Fibroblast of the aortic adventitia (primary cell): ENCODE measurements at places on chromosomes 5 and 9. TPM values are rescaled to one million over a fixed set of nuclear protein-coding genes. Genes with fewer than 3 reads are reported as not detected.

Gene FOXD4L6
- total RNA-seq = not detected in 2 replicates

Gene SLC4A9
- not detected in 2 replicates for total RNA-seq

Gene RNF183
- not detected in 2 replicates for total RNA-seq

Gene PCDHGB6
- 3.8 and 5.8 TPM in 2 replicates for total RNA-seq

Gene TAF11L10
- total RNA-seq = not detected in 2 replicates

Gene PCDHB13
- 0.27 and 0.65 TPM in 2 replicates for total RNA-seq

Gene PPP2R2B
- 1.6 TPM in 1 of 2 replicates, not detected in the other for total RNA-seq

DNA sequence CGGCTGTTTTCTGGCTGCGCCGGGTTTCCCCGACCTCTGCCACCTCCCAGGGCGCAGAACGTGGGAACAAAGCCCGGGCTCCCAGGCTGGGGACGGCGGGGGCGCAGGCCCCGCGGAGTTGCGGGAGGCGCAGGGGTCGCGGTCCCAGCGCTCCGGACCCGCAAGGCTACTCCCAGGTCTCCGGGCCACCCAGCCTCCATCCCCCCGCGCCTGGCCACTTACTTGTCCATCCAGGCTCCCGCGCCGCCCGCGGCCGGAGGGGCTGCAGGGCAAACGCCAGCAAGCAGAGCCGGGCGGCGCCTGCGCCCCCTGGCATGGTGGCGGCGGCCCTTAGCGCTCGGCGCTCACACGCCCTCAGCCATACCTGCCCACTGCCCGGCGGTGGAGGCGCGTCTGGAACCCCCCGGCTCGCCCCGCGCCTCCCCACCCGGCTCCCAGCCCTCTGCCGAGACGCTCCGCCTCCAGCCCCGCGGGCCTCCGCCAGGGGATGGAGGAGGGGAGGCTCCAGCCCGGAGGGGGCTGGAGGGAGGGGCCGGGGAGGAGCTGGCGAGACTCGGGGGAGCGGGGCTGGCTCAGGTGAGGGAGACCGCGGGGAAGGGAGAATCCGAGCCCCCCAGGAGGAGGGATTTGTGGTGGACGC, at the start of gene ADAM19:
Gene ADAM19, minus strand, starts transcription at position 395 of the 640 bp plus-strand sequence. Its CDS starts 79 bp downstream, at position 316.
- peak; percentile 31 for DNase-seq

GRCh38 chr9:974031-974995, 2.1 kb upstream of the DMRT3 start:
- no peak for DNase-seq

DNA sequence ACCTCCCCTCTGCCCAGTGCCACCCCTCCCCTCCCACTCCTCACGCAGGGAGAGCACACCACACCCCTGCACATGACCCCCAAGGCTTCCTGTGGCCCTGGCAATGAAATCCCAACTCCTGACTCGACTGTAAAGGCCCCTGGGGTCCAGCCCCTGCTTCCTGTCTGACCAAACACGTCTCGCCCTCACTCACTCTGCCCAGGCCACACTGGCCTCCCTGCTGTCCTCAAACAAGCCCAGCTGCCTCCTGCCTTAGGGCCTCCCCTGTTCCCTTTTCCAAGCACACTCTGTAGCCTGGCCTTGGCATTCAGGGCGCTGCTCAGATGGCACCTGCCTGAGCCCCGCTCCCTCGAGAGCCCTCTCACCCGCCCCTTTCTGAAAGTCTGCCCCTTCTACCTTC, 42.4 kb downstream of the HK3 start:
- no peak for DNase-seq

- DNase-seq = peak; percentile 65
These were observed 1.1 kb downstream of the SLC27A4 start for GRCh38 chr9:128341435-128341849.

- DNase-seq = no peak
These were observed 244.6 kb downstream of the ROR2 start for GRCh38 chr9:91705386-91705785.

GRCh38 chr5:131254741-131255140, 9.1 kb upstream of the CDC42SE2 start:
- DNase-seq = no peak

- peak; percentile 69 for DNase-seq
These were observed 666.4 kb upstream of the ZNF608 start for GRCh38 chr5:125412561-125413495.

GRCh38 chr9:12930906-12931305, 156.1 kb downstream of the LURAP1L start:
- no peak for DNase-seq

DNA sequence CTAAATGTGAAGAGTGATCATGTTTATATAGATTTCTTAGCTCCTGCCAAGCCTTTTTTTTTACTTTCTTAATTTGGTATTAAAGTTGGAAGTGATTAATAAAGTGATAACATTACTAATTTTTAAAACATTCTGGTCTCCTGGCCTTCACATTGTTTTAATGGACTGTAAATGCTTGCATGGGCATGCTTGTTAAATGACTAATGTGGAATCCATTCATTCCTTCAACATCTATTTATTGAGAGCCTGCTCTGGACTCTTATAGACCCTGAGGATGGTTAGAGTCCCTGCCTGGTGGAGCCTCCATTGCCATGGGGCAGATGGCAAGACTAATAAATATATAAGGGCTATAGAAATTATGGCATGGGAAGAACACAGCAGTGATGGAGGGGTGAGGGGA, 103.5 kb downstream of the NTRK2 start:
- peak; percentile 19 for DNase-seq

DNA sequence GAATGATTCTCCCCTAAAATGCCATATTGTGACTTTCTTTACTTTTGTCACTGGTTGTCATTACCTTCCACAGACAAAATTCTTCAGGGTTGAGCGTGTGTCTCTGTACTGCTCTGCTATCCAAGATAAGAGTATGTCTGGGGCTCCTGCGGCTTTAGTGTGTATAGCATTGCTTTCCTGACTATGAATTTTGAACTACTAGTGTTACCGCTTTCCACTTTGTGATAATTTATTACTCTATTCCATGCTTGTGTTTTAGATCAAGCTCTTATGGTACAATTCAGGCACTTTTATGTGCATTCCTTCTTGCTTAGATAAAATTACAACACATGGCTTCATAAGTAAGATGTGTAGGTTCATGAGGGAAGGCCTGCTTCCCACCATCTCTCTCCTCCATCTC, 51.5 kb upstream of the MEF2C start:
- DNase-seq = no peak

- DNase-seq = peak; percentile 58
These were observed 202.1 kb downstream of the NXNL2 start for GRCh38 chr9:88737031-88737430.

DNA sequence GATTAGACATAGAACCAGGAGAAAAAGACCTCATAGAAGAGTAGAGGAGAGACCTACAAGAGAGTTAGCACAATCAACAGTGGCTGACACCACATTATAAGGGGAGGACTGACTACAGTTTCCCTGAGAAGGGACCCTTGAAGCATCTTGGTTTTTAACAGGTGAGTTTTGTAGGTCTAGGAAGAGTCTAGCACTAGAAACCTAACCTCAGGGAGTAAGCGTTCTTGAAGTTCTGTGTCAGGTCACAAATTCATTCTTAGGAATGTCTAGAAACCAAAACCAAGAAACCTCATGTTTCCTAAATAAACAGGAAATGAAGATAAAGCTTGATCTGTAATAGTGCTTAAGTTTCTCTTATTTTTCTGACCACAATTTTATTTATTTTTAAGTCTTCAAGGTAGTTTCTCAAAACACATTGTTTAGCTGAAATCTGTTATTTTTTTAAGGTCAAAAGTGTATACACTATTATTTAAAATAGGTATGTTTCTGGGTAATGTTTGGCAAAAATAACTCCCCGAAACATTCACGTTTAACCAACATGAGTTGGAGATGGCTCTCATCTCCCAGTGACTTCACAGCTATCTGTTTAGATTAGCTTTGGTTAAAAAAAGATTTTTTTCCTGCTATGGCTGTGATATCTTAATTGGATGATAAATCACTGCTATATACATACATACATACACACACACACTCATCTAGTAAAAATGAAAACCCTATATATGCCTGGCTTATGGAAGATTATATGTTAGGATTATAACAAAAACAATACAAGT, 37.1 kb downstream of the MAP3K1 start:
- peak; percentile 19 for DNase-seq

- no peak for DNase-seq
These were observed 268.6 kb upstream of the MVB12B start for GRCh38 chr9:126058011-126058531.

- DNase-seq = no peak
These were observed 6.8 kb downstream of the DAB2 start for GRCh38 chr5:39417979-39418378.

DNA sequence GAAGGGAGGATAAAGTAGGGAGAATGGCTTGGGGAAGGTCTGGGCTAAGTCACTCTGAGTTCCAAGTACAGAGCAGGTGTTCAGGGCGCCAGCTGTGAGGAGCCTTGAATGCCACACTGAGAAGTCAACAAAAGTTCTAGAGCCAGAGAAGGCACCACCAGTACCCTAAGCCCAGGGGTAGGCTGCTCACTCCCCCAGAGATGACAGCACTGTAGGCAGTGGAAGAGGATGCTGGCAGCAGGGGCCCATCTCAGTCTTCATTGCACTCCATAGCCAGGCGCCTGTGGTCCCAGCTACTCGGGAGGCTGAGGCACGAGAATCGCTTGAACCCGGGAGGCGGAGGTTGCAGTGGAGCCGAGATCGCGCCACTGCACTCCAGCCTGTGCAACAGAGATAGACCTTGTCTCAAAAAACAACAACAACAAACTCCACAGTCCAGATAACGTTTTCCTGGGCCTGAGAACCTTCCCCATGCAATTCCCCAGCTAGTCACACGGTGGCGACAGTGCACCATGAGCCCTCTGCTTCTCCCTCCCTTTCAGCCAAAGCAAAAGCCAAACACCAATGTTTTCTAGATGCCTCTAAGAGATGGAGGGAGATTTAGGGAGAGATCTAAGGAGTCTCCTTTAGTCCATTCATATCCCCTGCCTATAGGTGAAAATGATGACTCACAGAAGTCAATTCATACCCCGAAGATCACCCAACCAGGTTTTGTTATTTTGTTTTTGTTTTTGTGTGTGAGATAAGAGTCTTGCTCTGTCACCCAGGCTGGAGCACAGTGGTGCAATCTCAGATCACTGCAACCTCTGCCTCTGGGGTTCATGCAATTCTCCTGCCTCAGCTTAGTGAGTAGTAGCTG, 19.8 kb upstream of the NSD1 start:
- DNase-seq = peak; percentile 81

GRCh38 chr5:157571357-157571827, 4.2 kb downstream of the ADAM19 start:
- peak; percentile 55 for DNase-seq

DNA sequence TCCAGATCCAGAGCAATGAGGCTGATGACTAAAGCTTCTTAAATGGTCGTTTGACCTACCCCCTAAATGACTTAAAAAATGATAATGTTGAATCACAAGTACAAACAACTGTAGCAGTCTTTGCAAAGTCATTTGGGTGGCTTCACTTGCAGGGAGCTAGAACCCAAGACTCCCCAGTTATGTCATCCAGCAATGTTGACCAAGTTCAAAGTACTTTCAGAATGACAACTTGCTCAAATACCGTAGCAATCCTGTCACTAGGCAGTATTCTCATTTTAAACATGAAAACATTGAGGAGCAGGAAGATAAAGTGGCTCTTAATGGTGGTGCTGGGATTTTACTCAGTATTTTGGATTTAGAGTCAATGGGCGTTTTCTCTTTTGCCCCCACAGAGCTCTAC, 1217.0 kb upstream of the DMAC1 start:
- no peak for DNase-seq

- DNase-seq = peak; percentile 99
These were observed 52.6 kb upstream of the TNFAIP8 start for GRCh38 chr5:119302916-119303897.

DNA sequence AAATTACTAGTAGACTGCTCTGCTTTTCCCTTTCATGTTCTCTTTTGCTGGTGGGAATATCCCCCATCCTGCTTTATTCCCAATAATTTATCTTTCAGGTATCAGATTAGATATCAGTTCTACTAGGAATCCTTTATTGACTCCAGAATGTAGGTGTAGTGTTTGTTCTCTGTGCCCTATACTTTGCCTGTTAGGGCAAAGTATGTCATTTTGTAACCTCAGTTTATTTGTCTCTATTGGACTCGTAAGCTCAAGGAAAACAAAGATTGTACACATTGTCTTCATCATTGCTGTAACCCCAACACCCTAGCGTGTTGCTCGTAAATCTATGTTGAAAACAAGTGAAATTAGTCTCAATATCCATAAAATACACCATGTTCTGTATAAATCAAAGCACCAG, 190.5 kb downstream of the COMMD10 start:
- DNase-seq = no peak

DNA sequence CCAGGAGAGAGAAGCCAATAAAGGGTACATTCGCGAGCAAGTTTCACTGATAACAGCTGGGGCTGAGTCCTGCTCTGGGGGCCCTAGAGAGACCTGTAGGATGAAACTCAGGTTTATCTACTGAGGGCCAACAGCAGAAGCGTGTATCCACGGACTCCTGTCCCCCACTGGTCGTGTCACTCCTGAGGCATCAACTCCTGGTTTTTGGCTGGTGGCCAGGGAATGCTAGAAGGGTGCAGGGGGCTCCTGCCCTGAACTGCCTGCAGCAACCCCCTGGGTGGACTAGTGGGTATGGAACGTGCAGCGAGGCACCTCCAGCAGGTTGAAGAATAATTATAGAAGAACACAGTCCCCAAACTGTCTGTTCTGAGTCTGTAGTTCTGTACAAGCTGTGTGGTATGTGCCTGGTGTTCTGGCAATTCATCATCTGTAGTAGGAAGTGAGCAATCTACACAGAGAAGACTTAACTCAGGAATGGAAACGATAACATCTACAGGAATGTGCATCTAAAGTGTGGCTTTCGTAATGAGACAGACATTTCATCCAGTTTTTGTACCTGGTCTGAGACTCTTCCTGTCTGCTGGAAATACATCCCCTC, 64.5 kb upstream of the GNA14 start:
- peak; percentile 81 for DNase-seq

DNA sequence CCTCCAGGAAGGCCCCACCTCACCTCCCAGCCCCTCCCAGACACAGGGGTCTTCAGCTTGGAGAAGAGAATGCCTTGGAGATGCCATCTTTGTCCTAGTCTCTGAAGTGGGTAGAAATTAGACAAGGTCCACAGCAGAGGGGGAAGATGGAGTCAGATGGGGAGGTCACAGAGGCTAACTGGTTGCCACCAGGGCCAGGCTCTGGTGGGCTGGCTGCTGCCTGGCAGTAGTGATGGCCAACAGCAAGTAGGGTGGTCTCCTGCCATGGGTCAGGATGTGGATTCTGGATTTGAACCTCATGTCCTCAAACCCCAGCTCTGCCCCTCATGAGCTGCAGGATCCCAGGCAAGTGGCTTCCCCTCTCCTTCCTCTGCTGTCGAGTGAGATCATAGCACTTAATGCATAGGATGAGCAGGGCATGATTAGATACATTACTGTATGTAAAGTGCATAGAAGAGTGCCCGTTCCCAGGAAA, 38.7 kb upstream of the NEK6 start:
- DNase-seq = no peak

- no peak for DNase-seq
These were observed 9.6 kb downstream of the HCN1 start for GRCh38 chr5:45686620-45687019.

DNA sequence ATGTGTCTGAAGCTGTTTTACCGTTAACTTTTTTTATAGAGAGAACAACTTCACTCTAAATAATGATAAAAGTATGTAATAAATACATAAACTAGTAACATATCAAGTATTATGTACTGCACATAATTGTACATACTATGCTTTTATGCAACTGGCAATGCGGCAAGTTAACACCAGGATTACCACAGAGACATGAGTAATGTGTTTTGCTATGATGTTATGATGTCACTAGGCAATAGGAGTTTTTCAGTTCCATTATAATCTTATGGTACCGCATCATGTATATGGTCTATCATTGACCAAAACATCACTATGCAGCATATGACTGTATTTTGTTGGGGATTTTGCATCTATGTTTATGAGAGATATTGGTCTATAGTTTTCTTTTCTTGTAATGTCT, 326.4 kb upstream of the TARS1 start:
- DNase-seq = no peak
